ENCODE measurements at places on chromosomes 5 and 9.

GRCh38 chr9:107142430-107142829, 140.6 kb upstream of the RAD23B start:
- DNase-seq, result no peak

- no peak for DNase-seq
These were observed 181.9 kb upstream of the HMHB1 start for GRCh38 chr5:143629871-143630659.

DNA sequence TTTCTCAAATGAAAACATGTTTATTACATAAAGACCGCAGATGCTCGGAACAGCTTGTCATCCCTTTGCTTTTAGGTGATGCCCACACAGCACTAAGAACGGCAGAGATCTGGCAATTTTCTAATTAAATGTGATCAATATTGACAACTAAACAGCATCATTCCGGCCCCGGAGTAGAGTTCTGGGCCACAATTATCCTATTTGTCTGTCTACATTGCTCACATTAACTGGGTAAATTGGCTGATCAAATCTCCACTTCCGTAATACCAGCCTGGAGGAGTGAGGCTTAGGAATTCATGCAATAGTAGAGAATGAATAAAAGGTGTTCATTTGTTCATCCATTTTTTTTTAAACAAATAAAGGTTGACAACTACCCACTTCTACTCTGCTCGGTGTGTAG, 245.1 kb upstream of the C9orf72 start:
- DNase-seq, result no peak

GRCh38 chr5:160398806-160399205, 1.0 kb downstream of the FAM200C start:
- no peak for DNase-seq

DNA sequence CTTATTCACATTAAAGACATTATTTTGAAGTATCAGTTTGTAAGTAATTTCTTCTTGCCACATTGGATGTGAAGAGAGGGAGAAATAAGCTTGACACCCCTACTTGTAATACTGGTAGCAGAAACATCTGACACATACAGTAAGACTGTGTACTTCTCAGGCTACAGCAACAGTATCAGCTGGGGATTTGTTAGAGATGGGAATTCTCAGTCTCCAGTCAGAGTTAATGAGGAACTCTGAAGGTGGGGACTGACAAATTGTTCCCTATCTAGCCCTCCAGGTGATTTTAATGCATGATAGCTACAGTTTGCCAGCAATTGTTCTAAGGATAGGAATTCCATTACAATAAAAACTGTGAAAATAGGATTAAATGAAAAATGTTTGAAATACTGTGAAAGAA, 524.8 kb downstream of the PRR16 start:
- no peak for DNase-seq

DNA sequence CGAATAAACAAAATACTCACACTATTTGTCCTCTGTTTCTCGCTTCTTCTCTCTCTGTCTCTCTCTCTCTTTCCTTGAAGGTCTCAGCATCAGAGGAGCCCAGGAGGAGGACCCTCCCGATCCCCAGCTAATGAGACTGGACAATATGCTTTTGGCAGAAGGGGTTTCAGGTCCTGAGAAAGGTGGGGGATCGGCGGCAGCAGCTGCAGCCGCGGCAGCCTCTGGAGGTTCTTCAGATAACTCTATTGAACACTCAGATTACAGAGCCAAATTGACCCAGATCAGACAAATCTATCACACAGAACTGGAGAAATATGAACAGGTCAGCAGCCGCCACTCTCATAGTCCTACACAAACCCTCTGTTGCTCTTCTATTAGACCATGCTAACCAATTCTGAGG, 168.4 kb downstream of the PBX3 start:
- no peak for DNase-seq

GRCh38 chr9:128088253-128088945, 20.4 kb downstream of the SLC25A25 start:
- DNase-seq, result no peak

- no peak for DNase-seq
These were observed 278.3 kb upstream of the PTGER4 start for GRCh38 chr5:40401284-40402006.

DNA sequence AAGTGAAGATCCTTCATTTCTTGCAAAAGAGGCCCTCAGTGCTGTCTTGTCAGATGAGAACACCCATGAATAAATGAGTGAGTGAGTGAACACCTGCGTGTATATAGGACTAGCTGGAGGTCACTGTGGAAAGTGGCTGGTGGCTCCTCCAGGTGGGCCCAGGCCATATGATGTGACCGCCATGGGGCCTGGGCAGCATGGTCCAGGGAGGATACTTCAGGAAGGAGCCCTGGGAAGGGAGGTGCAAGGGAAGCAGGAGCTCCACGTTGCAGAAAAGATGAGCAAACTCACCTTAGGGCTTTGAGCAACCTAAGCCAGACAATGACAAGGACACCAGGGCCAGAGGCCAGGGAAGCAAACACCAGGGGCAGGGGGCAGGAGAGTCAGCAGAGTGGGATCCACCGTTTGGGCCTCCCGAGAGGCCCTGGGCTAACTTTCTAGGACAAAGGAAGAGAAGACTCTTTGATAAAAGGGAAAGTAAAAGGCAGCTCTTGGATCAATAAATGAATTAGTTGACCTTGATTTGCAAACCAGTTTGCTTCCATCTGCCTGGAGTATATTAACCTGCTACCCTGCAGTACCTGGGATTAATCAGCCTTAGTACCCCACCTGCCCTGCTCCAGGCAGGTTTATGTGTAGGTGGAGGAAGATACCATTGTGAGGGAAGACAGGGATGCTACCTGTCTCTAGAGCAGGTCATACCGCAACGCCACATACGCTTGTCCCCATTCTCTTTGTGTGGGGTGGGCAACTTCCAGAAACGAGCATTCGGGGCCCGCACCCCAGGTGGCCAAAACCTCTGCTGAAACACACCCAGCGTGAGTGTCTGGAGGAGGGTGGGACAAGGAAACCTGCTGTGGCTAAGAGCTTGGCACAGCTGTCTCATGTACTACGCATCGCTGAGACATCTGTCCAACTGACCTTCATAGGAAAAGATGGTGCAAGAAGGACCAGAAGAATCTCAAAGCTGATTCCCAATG, 51.4 kb upstream of the OLFM1 start:
- DNase-seq, result no peak
